ENCODE measurements at places on chromosomes 6 and 20. TPM values are rescaled to one million over a fixed set of nuclear protein-coding genes. Genes with fewer than 3 reads are reported as not detected.

The PTGIS gene
- polyA plus RNA-seq = not detected

The ENPP4 gene
- polyA plus RNA-seq = 4.3 TPM

The HLA-F gene
- 348 TPM for polyA plus RNA-seq

The FHL5 gene
- not detected for polyA plus RNA-seq

The CENPQ gene
- polyA plus RNA-seq = 3.3 TPM

The CTCFL gene
- not detected for polyA plus RNA-seq

The DZANK1 gene
- 0.79 TPM for polyA plus RNA-seq

The DUSP22 gene
- polyA plus RNA-seq = 30.6 TPM

The MEP1A gene
- polyA plus RNA-seq = not detected

The UBE2C gene
- polyA plus RNA-seq = not detected

The PKHD1 gene
- polyA plus RNA-seq = not detected

The AVP gene
- not detected for polyA plus RNA-seq

The SAYSD1 gene
- polyA plus RNA-seq = 18.6 TPM

The NKX2-4 gene
- polyA plus RNA-seq = not detected

The PPP1R16B gene
- 11.4 TPM for polyA plus RNA-seq

The IMPG1 gene
- not detected for polyA plus RNA-seq

The PREX1 gene
- polyA plus RNA-seq = 2.9 TPM

The SLC17A3 gene
- not detected for polyA plus RNA-seq

The EYA2 gene
- not detected for polyA plus RNA-seq

The TULP1 gene
- polyA plus RNA-seq = not detected

The SPINT3 gene
- not detected for polyA plus RNA-seq

The TCP11 gene
- not detected for polyA plus RNA-seq

The CD24 gene
- polyA plus RNA-seq = 0.15 TPM

The TBC1D22B gene
- 7.7 TPM for polyA plus RNA-seq

The TREM2 gene
- not detected for polyA plus RNA-seq

The PHACTR3 gene
- polyA plus RNA-seq = not detected

The SLC24A3 gene
- polyA plus RNA-seq = not detected

The ROS1 gene
- polyA plus RNA-seq = not detected

The PPIL6 gene
- polyA plus RNA-seq = 0.71 TPM

All from naive thymus-derived CD4-positive, alpha-beta T cell (primary cell).